ENCODE measurements at places on chromosomes 11 and 22.

DNA sequence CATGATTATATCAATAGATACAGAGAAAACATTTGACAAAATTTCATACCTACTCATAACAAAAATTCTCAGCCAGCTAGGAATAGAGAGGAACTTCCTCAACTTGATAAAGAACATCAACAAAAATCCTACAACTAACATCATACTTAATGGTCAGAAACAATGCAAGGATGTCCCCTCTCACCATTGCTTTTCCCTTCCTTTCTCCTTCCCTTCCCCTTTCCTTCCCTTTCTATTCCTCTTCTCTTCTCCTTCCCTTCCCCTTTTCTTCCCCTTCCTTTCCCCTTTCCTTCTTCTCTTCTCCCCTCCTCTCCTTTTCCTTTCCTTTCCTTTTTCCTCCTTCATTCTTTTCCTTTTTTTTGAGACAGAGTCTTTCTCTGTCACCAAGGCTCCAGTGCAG lies 418.3 kb upstream of the B3GAT1 start:
- no peak for DNase-seq

GRCh38 chr11:5815534-5815933 lies 6.8 kb downstream of the OR52N2 start:
- DNase-seq = peak; percentile 82

DNA sequence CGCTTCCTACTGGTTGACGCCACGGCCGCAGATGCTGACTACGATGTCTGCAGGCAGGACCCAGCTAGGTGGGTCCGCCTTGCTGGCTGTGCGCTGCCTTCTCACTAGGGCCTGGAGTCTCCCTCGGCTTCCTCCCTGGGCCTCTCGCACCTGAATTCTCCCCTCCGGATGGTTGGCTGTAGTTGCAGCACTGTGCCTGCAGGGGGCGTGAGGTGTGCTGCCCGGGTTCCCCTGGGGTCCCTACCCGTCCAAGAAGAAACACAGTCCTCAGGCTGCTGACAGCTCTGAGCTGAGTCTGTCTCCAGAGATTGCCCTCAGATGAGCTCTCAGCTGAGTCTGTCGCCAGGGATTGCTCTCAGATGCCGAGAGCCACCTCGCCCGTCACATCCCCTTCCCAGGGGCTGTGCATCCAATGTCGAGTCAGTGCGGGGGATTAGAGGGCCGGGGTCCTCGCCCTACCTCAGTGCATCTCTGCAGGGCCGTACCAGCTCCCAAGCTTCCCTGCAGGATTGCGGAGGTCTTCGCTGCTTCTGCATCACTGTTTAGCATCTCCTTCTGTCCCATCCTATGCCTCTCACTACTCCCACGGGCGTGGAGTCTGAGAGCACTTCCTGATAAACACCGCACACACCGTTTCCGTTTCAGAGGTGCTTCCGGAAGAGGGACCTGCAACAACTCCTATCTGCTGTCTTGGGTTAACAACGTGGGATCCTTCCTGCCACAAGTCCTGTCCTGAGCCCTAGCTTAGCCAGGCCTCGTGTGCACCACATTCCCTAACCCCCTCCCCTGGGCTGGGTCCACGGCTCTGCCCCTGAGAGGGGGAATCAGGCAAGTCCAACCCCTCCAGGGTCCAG lies 196.9 kb downstream of the CSNK2A3 start:
- no peak for DNase-seq

DNA sequence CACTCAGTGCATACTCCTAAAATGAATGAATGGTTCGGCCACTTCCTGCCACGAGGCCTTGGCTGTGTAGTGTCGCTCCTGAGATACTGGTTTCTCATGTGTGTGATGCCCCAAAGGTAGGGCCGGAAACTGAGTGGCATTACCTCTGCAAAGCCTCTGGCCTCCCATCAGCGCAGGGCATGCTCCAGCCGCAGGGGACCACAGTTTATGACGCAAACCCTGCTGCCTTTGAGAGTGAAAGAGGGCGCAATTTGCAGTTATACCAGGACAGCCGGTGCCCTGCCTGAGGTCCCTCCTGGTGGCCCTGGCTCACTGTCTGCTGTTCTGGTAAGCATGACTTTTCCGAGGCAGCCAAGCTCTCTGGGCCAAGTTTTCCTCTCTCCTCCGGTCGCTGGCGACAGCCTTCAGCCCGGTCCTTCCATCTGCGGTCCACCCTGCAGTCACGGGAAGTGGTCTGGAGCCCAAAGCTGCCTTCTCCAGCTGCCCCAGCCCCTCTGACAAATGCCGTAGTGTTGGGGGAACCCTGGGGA lies 2.4 kb upstream of the FGF3 start:
- DNase-seq = no peak

- DNase-seq = peak; percentile 47
Measured at GRCh38 chr22:30694171-30694639, 469 bp upstream of the OSBP2 start.

- DNase-seq = peak; percentile 13
Measured at GRCh38 chr11:57370941-57371340, 10.0 kb downstream of the PRG3 start.

GRCh38 chr11:124736736-124737135 lies 3.0 kb upstream of the NRGN start:
- peak; percentile 63 for DNase-seq

GRCh38 chr11:19861171-19861570 lies 148.5 kb downstream of the NAV2 start:
- no peak for DNase-seq

- peak; percentile 85 for DNase-seq
Measured at GRCh38 chr22:31585161-31585859, 76.7 kb downstream of the PISD start.

DNA sequence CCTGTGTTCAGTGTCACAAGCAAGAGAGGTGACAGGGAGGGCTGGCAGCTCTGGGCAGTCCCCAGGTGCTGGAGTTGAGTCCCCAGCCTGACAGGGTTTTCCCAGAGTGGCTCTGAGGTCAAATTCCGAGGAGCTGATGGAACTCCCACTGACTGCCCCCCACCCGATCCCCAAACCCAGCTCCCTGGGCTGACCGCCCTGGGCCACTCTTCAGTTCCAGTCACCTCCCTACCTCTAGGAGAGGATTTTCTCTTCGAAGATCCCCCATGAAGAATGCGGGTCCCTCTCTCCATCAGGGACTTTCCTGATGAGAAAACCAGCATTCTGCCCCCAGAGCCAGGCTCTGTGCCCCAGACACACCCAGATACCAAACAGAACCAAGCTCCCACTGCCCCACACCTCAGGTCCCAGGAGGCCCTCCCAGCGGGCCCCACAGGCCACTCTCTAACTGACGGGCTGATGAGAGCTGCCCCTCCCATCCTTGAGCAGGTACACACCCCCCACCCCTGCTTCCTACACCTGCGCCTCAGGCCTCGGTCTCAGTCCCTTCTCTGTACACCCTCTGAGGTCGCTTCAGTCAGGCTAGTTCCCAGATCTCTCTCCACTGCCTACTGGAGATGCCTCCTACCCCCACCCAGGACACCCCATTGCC lies 12.1 kb upstream of the RAC2 start:
- no peak for DNase-seq

- no peak for DNase-seq
Measured at GRCh38 chr11:83008581-83008923, 63.1 kb downstream of the RAB30 start.

DNA sequence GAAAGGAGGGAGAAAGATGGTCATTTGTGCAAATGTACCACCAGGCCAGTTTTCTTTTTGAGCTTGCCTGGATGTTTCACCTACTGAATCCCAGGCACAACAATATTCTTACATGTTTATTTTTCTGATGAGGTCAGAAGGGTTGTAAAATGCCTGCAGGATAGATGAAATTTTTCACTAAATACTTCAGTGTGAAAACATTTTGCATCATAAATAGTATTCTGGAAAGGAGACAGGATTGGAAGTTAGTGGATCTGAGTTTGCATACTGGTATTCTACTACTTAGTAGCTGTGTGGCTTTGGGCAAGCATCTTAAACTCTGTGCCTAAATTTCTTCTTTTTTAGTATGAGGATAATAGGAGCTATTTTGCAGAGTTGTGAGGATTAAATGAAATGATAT lies 24.8 kb downstream of the RNF169 start:
- DNase-seq = no peak

- no peak for DNase-seq
Measured at GRCh38 chr11:10087186-10087922, 206.7 kb downstream of the SBF2 start.

DNA sequence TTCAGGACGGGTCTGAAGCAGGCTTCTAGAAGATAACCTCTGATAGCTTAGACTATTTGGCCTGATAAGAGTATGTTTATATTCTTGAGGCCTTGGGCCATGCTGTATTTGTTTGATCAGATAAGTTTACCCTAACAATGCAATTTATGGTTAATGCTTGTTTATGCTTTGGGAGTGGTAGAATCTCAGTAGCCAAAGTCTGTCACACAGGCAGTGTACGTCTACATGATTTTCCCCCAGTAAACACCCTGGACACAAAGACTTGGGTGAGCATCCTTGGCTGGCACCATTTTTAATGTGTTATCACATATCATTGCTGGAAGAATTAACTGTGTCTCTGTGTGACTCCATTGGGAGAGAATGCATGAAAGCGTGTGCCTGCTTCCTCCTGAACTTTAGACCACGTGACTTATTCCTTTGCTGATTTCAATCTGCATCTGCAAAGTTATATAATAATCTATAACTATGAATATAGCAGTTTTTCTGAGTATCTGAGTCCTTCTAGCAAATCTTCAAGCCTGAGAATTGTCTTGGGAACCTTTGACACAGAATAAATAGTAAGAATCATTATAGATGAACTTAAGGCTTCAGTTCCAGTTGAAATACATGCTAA lies 172.4 kb downstream of the CASP12 start:
- no peak for DNase-seq

DNA sequence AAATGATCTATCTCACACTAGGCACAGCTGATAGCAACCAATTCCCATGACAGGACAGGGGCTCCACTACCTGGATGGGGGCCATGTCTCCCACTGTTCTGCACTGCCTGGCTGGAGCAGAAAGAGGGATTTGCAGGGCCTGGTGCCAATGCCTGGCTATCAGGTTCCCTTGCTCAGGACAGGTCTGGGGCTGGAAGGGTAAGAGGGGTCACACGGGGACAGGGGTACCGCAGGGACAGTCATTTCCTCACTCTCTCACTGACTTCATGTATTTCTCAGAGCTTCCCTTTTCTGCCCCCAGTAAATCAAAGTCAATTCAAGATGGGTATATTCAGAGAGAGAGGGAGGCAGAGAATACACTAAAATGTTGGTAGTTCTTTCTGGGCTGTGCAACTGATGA lies 119.1 kb upstream of the CSNK2A3 start:
- peak; percentile 6 for DNase-seq

- peak; percentile 24 for DNase-seq
Measured at GRCh38 chr11:72338266-72338665, 94.3 kb upstream of the PHOX2A start.

DNA sequence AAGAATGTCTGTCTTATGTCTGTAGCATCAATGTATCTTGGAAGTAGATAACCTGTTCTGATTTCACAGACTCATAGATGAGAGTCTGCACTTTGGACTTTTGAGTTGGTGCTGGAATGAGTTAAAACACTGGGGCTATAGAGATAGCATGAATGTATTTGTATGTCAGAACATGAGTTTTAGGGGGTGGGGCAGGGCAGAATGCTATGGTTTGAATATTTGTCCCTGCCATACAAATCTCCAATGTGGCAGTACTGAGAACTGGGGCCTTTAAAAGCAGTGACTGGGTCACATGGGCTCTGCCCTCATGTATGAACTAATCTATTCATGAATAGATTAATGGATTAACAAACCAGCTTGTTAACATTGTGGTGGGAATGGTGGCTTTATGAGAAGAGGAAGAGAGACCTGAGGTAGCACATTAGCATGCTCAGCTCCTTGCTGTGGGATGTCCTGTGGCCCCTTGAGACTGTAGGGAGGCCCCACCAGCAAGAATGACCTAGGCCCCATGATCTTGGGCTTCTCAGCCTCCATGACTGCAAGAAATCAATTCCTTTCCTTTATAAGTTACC lies 15.5 kb upstream of the OR52K1 start:
- DNase-seq = no peak

- DNase-seq = no peak
Measured at GRCh38 chr11:103619480-103619879, 417.0 kb upstream of the DDI1 start.

- DNase-seq = peak; percentile 19
Measured at GRCh38 chr22:36334821-36335603, 52.8 kb downstream of the MYH9 start.

DNA sequence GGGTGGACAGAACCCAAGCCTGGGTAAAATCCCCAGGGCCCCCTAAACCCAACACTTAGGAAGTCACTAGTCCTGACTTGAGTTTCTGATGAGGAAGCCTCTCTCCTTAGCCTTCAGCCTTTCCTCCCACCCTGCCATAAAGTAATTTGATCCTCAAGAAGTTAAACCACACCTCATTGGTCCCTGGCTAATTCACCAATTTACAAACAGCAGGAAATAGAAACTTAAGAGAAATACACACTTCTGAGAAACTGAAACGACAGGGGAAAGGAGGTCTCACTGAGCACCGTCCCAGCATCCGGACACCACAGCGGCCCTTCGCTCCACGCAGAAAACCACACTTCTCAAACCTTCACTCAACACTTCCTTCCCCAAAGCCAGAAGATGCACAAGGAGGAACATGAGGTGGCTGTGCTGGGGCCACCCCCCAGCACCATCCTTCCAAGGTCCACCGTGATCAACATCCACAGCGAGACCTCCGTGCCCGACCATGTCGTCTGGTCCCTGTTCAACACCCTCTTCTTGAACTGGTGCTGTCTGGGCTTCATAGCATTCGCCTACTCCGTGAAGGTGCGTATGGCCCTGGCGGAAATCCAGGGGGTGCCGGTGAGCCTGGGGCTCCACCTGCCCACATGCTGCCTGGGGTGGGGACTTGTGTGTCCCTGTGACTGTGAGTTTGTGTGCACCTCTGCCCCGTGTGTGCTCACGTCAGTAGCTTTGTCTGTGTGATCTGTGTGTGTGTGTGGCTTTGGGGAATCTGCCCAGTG lies at the start of gene IFITM1:
Gene IFITM1, plus strand, starts transcription at position 254 of the 767 bp plus-strand sequence. Its CDS starts 131 bp downstream, at position 385.
- peak; percentile 77 for DNase-seq

DNA sequence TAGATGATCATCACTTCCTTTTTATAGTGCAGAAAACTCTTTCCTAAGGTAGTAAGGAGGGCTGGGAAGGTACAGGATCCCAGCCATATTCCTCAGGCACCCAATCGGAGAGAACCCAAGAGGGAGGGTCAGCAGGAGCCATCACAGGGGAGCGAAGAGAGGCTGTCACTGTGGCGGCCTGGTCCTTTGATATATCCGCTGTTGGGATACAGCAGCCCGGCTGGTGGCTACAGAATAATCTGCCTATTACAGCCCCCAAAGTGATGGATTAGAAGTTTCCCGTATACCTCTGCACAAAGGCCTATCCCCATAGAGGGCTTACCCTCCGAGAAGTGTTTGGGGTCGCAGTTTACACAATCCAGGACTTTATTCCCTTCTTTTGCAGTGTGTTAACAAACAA lies 48.5 kb downstream of the OR4D9 start:
- DNase-seq = no peak

Data from inflammatory macrophage treated with lipopolysaccharide for 4 hours (primary cell).